ENCODE measurements at places on chromosomes 5 and 9.

- DNase-seq = no peak
Measured at GRCh38 chr5:151286246-151286645, 17.3 kb downstream of the SLC36A3 start.

GRCh38 chr5:37789991-37790390 lies 49.9 kb downstream of the GDNF start:
- DNase-seq = no peak

GRCh38 chr9:18543406-18544192 lies 69.6 kb downstream of the ADAMTSL1 start:
- no peak for DNase-seq

- DNase-seq = no peak
Measured at GRCh38 chr9:93244101-93244500, 60.2 kb downstream of the WNK2 start.

GRCh38 chr9:36063804-36064447 lies 27.2 kb downstream of the RECK start:
- DNase-seq = no peak

GRCh38 chr5:173736923-173737412 lies 120.5 kb upstream of the BOD1 start:
- peak; percentile 81 for DNase-seq

GRCh38 chr9:4603830-4604229 lies 58.3 kb upstream of the PLPP6 start:
- DNase-seq = no peak

GRCh38 chr9:108057421-108058134 lies 568.0 kb upstream of the KLF4 start:
- DNase-seq = no peak

GRCh38 chr9:134419684-134420076 lies 93.4 kb downstream of the RXRA start:
- DNase-seq = no peak

GRCh38 chr5:131262953-131263541 lies 806 bp upstream of the CDC42SE2 start:
- DNase-seq = no peak

- no peak for DNase-seq
Measured at GRCh38 chr9:136850866-136851775, 1.0 kb upstream of the MAMDC4 start.

DNA sequence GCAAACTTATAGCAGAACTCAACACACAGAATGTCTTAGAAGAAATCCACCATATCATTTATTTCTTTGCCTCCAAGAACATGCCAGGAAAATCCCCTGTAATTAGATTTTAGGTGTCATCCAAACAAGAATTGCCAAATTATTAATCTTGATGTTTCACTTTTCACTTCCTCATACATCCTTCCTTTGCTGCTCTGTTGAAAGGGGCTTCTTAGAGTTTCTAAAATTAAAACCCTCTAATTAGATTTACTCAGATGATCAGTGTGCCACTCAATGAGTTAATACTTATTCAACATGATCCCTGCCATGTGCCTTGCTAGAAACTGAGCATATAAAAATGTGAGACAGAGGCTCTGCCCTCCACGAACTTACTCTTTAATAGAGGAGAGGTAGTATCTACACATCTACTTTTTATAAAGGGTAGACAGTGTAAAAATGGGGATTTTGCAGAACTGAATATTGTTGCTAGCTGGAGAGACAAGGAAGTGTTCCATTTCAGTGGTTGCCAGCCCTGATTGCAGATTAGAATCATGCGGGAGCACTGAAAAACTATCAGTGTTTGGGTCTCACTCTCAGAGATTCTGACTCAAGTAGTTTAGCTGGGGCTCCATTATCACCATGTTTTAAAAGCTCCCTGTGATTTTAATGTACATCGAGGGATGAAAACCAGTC lies 498.4 kb downstream of the TLE4 start:
- no peak for DNase-seq

DNA sequence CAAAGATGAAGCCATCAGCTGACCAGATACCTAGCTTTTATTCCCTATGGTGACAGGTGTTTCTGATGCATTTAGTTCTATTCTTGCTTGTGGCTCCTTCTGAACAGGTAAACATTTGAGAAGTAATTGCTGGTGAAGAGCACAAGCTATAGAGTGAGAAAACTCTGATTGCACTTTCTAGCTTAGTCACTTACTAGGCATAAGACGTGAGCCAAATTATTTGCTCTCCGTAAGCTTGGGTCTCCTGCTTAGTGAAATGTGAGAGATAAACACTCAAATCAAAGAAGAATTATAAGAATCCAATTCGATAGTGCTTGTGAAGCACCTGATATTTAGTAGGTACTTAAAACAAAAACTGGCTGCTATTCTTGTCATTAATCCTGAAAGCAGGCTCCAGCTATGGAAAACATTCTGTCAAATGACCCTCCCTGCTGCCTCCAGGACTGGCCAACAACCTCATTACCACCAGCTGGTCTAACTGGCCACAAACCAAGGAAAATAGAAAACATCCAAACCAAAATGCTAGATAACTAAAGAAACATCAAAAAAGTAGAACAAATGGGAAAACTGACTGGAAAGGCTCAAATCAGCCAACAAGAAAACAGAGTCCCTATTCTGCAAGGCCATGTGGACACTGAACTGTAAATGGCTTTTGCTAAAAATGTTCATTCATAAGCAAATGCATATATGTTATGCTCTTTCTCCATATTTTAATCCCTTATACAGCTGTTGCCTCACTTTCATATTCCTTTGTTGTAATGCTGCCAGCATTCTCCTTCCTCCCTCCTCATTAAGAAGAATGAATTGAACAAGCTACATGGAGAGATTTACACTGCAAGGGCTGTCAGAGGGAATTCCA lies 616.1 kb downstream of the DTWD2 start:
- no peak for DNase-seq

DNA sequence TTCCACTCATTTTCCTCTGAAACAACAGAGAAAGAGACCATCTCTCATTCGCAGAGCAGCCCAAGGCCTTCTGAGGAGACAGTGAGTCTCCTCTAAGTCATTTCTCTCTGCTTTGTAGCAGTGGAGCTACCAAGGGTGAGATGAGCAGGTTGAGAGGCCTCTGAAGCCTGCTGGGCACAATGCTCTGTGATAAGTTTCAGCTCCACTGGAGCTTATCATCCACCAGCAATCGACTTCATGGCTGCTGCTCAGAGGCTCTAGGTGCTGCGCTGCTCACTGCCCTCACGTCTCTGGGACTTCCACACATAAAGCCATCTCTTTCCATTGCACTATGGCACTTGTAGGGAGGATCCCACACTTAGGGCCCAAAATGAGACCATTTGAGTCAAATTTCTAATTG lies 96.3 kb downstream of the CMYA5 start:
- DNase-seq = no peak

Measured in GM18507 (cell line).